T-helper 17 cell (primary cell): ENCODE measurements at places on chromosomes 7 and 10. TPM values are rescaled to one million over a fixed set of nuclear protein-coding genes. Genes with fewer than 3 reads are reported as not detected.

Gene WEE2
- not detected for total RNA-seq

Gene GPER1
- total RNA-seq = 0.25 TPM

Gene CHAT
- not detected for total RNA-seq

Gene VSTM2A
- not detected for total RNA-seq

Gene CALHM1
- total RNA-seq = not detected

Gene BAIAP2L1
- total RNA-seq = 0.55 TPM

Gene LHFPL3
- total RNA-seq = not detected

Gene ZNF117
- total RNA-seq = 1.4 TPM

Gene C7orf33
- total RNA-seq = not detected

DNA sequence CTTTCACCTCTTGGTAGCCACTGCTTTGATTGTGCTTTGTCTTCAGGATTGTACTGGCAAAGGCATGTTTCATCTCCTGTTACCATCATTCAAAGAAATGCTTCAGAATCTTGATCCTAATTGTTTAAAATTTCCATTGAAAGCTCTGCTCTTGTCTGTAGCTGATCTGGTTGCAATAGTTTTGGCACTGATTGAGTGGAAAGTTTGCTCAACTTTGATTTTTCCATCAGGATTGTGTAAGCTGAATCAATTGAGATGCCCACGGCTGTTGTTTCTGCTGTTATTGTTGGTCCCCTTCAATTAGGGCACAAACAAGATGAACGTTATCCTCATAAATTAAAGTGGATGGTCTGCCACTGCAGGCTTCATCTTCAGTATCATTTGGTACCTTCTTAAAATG lies 14.6 kb upstream of the NUB1 start:
- DNase-seq = no peak

- DNase-seq = no peak
Measured at GRCh38 chr10:125262409-125262808, 102.0 kb upstream of the CTBP2 start.

GRCh38 chr7:22417349-22417748 lies 60.4 kb upstream of the RAPGEF5 start:
- DNase-seq = no peak

GRCh38 chr10:29648983-29649268 lies 14.2 kb upstream of the SVIL start:
- DNase-seq = no peak

DNA sequence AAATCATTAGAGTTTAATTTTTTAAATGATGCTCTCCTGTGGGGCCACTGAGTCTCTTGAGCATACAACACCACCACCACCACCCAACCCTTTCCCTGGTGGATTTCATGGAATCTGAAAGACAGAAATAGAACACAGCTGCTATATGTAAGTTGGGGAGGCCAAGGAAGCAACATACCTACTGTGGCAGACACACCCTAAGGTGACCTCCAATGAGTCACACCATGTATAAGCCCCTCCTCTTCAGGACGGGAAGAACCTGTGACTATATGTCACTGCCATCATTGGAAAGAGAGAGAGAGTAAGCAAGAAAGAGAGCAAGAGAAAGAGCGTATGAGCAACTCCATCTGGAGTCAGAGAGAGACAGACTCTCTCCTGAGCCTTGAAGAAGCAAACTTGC lies 172.4 kb upstream of the NFE2L3 start:
- DNase-seq = no peak

- no peak for DNase-seq
Measured at GRCh38 chr10:29540016-29540415, 94.8 kb downstream of the SVIL start.

DNA sequence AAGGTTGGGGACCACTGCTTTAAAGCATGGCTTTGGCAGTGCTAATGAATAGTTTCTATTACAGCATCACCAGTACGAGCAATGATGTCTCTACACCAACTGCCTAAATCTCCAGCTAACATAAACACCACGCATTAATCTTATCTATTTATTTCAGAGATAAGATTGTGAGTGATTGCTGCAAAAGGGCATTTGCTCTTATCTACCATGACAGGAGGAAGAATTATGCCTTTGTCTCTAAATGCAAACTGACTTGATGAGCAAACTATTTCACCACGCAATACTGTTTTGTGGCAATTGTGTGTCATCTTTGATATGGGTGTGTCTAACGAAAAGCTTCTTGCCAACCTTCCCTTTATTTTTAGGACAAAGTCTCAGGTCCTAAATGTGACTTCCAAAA lies 684.9 kb downstream of the SORCS1 start:
- DNase-seq = no peak

GRCh38 chr10:71799608-71800453 lies 26.5 kb upstream of the VSIR start:
- no peak for DNase-seq

- DNase-seq = no peak
Measured at GRCh38 chr10:43024524-43024923, 52.3 kb upstream of the RET start.

GRCh38 chr7:132272763-132273371 lies 303.4 kb downstream of the PLXNA4 start:
- no peak for DNase-seq

GRCh38 chr10:78714225-78714624 lies 354.5 kb upstream of the ZMIZ1 start:
- no peak for DNase-seq

- DNase-seq = no peak
Measured at GRCh38 chr7:91194841-91195240, 69.4 kb upstream of the FZD1 start.

GRCh38 chr7:22060197-22060596 lies 114.5 kb upstream of the CDCA7L start:
- no peak for DNase-seq

GRCh38 chr10:110016039-110016438 lies 8.3 kb downstream of the ADD3 start:
- no peak for DNase-seq

DNA sequence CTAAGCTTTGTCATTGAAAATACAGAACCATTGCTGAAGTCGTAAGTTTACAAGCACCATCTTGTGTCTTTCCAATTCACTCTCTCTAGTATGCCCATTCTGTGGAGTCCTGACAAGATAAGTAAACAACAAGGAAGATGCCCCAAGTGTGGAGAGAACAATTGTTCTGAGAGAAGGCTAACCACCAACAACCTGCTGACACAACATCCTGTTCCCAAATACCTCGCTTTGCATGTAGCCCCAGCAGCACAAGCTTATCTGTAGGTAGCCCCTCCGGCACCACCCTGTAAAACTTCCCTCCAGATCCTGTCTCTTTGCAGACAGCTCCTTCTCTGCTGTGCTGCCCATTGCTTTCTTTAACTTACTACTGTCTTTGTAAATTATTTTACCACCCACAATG lies 233.3 kb upstream of the AOAH start:
- DNase-seq = no peak

- no peak for DNase-seq
Measured at GRCh38 chr7:119482209-119482608, 790.8 kb upstream of the KCND2 start.

DNA sequence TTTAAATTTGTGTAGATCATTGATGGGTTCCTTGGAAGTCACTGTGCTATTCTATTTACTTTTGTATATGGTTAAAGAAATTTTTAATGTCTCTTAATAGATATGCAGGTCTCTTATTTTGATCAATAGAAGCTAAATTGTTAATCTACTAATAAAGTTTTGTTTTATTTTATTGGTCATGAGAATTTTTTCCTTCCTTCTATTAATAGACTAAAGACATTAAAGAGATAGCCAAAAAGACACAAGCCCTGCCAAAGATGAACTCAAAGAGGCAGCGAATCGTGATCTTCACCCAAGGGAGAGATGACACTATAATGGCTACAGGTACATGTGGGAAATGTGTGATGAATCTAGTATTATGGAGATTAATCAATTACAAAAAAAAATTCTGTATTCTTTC lies 226.2 kb upstream of the KAT6B start:
- DNase-seq = no peak

DNA sequence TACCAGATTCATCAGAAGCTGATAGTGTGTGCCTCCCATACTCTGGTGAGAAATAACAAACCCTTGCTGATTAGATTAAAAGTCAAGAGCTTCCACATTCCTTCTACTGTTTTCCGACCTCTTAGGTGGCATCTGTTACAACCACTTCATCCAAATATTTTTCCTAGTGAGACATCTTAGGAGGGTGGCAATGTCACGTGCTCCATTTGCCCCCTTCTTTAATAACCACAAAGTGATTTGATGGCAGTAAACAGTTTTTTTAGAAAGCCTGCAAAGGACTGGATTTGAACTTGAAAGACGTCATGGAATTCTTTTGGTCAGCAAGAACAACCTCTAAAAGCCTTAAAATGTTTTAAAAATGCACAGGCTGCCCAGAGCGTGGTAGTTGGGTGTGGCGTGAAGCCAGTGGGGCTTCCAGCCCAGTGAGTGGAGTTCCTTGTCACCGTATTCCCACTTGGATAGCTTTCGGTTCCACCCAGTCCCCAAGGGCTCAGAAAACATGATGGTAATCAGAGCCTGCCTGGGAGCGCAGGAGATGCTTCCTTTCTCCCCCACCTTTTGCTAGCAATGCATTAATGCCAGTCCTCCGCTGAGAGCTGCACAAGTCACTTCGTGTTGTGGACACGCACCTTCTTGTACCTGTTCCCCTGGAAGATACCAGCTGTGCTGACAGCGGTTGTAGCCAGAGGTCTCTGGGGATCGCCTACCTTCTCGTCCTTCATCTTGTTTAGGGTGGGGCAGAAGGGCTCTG lies 256.4 kb downstream of the KIAA1217 start:
- no peak for DNase-seq

DNA sequence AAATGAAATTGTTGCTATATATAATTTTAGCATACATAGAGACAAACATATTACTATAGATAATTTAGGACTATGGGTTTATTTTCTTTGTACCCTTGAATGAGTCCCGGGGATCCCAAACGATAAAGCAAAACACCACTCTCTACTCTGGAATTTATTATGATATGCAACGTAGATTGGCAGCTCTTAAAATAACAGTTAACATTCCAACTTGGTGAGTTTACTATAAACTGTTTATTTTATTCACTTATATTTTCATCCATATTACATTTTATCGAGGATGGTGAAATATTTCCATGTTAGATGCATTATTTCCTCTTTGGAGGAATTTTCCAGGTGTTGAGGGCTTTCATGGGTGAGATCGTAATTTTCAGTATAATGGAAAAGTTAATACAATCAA lies 138.7 kb upstream of the DGKB start:
- no peak for DNase-seq

- no peak for DNase-seq
Measured at GRCh38 chr10:122359621-122360020, 14.9 kb upstream of the PLEKHA1 start.

DNA sequence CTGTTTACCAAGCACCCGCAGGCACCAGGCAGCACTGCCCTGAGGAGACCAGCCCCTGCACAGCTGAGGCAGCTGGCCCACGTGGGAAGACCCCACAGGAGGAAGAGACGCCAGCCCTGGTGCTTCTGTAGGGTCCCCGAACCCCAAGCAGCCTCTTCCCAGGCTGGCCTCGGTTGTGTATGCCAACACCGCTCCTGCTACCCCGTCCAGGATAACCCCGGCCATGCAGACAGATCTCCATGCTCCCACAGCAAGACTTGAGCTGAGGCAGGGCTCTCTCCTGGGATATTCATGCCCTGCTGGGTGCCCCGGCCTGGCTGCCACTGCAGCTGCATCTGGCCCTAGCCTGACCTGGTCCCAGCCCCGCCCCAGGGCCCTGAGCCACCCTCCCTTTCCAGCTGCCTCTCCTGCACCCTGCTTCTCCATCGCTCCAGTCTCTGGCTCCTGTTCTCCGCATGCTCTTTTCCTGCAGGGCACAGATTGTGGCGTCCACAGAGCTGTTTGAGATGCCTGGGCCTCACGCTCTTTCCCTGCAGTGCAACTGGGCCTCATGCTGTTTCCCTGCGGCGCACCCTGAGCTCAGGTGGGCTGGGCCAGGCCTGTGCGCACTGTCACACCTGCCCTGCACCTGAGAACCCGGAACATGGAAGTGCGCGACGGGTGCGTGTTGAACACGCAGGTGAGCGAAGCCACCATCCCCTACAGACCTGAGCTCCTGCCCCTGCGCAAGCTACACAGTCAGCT lies 236.2 kb downstream of the ELFN1 start:
- no peak for DNase-seq

DNA sequence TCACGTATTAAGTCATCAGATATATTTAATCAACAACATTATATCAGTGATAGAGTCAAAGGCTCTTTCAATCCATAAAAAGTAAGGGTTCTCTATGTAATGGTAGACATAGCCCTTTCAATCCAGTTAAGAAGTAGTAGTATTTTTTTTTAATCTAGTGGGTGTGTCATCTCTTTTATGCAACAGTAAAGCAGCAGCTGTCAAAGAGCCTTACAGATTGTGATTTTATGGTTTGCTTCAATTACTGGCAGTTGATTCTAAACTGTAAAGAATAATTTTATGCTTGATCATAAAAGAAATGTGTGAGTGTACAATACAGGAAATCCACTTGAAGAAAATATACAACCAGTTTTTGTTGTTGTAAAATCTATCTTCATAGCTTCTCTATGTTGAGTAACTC lies 902.6 kb upstream of the MBL2 start:
- no peak for DNase-seq

DNA sequence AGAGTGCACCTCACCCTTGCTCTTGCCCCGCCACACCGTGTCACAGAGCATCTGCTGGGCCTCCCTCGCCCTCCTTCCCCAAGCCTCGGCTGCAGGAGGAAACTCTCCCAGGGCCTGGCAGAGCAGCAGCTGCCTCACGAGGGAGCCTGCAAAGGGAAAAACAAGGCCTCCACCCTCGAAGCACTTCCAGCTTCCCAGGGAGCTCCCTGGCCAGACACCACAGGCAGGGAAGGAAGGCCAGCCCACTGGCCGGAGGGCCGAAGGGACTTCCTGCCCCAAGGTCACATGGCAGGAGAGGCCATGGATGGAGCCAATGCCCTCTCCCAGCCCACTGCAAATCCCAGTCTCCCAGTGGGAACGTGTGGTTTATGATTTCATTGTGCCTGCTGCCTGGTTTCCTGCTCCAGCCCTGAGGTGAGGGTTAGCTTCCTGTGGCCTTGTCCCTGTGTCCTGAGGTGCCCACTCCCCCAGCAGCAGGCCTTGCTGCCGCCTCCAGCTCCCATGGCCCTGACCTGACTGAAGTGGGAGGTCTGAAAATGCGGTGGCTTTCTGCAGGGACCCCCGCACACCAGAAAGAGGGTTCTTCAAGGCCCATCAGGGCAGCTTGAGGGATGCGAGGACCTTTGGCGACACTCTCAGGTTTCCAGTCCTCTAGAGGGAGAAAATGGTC lies 100.5 kb upstream of the PPIF start:
- DNase-seq = no peak

DNA sequence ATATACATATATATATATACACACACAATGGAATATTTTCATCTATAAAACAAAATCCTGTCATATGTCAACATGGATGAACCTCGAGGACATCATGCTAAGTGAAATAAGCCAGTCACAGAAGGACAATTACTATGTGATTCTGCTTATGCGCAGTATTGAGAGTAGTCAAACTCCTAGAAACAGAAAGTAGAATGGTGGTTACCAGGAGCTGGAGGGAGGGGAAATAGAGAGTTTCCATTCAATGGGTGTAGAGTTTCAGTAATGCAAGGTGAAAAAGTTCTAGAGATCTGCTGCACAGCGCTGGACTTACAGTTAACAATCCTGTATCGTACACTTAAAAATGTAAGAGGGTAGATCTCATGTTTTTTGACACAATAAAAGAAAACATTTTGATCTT lies 181.9 kb downstream of the CDCA7L start:
- no peak for DNase-seq
